ENCODE measurements at places on chromosomes 5 and 9. TPM values are rescaled to one million over a fixed set of nuclear protein-coding genes. Genes with fewer than 3 reads are reported as not detected.

DNA sequence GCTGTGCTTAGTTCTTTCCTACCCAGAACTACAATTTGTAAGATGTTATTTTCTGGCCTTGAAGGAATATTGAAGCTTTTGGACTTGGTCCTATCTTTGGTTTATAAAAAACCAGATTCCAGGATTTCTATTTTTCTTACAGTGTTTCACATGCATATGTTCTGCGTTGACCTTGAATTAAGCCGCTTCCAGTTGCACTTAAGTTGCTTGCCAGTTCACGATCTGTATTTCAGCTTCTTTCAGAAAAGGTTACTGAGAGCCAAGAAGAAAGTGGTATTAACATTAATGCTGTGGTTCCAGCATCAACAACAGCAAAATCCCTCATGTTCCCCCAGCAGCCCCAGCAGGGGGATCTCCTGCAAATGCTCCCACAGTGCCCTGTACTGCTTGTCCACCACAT, 156.4 kb upstream of the ADAMTS16 start:
- no peak for DNase-seq

Gene MAP1B
- total RNA-seq = 0.93 TPM

- DNase-seq = no peak
These were observed 83.0 kb upstream of the TNC start for GRCh38 chr9:115200711-115201505.

DNA sequence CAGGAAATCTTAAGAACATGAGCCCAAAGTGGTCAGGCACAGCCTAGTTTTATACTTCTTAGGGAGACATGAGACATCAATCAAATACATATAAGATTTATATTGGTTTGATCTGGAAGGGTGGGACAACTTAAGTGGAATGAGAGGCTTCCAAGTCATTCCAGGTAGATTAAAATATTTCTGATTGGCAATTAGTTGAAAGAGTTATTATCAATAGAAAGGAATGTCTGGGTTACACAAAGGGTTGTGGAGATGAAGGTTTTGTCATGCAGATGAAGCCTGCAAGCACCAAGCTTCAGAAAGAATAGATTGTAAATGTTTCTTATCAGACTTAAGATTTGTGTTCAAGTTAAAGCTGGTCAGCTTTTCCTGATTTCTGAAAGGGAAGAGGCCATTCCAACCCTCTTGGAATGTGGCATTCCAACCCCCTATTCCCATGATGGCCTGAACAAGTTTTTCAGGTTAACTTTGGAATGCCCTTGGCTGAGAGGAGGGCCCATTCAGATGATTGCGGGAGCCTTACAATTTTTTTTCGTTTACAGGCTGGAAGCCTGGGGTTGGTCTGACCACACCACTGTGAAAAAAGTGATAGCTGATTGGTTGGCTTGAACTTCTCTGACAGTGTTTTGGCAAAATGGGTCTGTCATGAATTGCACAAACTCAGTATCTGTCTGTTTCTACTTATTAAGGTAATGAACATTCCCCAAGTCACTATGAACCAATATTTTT, 245.6 kb upstream of the RAI14 start:
- DNase-seq = no peak

Gene LCN10
- total RNA-seq = 0.14 TPM

DNA sequence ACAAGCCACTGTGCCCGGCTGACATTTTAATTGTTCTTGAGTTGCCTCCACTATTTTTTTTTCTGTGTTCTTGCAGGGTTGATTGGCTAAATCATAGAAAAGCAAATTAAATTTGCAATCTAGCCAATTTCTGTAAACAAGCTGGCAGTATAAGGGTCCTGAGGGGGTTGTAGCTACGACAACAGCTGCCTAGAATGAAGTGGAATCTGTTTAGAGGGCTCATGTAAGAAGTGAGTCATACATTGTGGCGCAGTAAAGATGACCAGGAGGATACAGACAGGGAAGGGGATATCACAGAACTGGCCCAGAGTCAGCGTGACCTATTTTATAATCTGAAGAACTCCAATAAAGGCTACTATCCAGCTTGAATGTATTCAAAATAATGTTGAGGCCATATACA, 82.2 kb upstream of the TLE1 start:
- DNase-seq = no peak

Gene OTP
- not detected for total RNA-seq

Gene NEUROG1
- not detected for total RNA-seq

Gene PCSK5
- total RNA-seq = 0.93 TPM

Gene SERF1A
- total RNA-seq = 1.7 TPM

GRCh38 chr5:91484662-91485061, 101.5 kb upstream of the ARRDC3 start:
- DNase-seq = no peak

Gene DMAC1
- total RNA-seq = 10.3 TPM

GRCh38 chr9:130825351-130825651, 9.8 kb upstream of the ABL1 start:
- no peak for DNase-seq

DNA sequence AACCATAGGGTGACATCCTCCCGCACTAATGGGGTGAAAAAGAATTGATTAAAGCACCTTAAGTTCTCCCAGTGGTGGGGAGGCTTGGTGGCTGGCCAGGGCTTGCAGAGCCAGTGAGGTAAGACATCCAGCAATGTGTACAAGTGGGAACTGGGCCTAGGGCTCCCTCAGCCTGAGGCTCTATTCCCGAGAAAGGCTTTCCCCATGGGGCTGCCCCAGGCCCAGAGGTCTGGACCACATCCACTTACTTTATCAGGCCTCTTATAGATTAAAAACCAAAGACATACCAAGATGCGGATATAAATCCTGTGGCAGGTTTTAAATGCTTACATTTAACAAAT, 35.3 kb downstream of the C5orf15 start:
- DNase-seq = no peak

Gene FCN2
- 23.6 TPM for total RNA-seq

GRCh38 chr5:82359272-82359671, 81.1 kb upstream of the RPS23 start:
- no peak for DNase-seq

GRCh38 chr5:53169933-53170332, 60.4 kb upstream of the MOCS2 start:
- DNase-seq = no peak

- no peak for DNase-seq
These were observed 36.0 kb downstream of the SARDH start for GRCh38 chr9:133701981-133702797.

DNA sequence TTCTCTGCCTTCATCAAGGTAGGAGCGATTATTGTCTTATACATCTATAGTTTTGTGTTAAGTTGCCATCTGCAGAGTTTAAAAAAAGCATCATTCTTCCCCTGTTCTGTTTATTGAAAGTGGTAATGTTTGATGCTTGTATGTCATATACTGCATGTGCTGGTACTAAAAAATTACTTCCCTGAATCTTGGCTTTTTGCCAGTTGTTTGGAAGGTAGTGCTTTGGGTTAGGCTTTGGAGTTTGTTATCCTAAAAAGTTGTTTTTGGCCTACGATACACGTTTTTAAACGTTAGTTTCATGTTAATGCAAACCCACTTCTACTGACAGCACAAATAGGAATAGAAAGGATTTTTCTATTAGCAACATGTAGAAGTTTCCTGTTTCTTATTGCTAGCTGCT, 158.3 kb downstream of the GIN1 start:
- no peak for DNase-seq

DNA sequence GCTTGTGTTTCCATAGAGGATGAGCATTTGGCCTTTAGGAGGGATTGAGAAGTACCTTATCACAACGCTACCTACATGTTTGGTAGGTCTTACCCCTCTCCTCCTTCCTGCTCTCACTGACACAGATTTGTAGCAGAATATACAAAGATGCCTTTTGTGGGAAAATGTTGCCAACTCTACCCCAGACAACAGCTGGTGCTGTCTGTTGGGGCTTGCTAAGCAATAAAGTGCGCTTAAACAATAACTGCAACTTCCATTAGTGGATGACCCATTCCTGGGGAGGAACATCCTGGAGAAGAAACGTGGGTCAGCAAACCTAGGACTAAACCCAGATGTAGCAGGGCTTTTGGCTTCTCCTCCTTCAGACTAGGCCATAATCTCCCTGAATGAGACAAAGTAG, 174.3 kb downstream of the EFNA5 start:
- DNase-seq = no peak

DNA sequence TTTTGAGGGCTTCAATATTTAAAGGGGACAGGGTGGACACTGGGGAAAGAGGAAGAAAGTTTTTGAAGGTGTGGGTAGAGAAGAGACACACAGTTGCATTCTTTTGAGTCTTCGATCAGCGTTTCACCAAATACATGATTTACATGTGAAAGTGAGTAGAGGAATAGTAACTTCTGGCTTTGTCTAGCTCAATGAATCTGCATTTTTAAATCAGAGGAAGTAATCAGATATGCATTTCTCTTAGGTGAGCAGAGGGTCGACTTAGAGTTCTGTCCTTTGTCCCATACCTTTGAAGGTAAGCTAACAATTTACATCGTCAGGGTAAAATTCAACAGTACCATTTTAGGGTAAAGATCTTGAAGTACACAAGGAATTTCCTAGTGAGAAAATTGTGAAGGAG, 406.4 kb upstream of the ZNF462 start:
- DNase-seq = no peak

DNA sequence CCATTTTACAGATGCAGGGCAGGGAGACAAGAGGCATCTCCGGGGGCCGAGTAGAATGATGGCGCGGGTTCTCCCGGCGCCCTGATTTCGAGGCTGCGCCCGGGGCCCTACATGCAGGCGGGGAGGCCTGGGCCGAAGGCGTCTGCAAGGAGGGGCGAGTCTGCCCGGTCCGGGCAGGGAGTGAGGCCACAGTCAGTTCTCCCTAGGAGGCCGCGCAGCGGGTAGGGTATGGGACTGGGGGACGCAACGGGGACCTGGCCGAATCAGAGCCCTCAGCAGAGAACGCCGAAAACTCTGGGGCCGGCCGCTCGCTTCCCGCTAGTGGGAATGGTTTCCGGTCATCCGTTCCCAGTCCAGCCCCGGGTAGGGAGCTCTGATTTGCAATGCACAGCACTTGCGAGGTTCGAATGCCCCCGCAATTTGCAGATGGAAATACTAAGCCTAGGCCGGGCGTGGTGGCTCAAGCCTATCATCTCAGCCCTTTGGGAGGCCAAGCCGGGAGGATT, 6.4 kb downstream of the TLX3 start:
- DNase-seq = no peak

- no peak for DNase-seq
These were observed 509.8 kb downstream of the CSNK1G3 start for GRCh38 chr5:124021776-124022175.

Gene LCN15
- total RNA-seq = not detected

DNA sequence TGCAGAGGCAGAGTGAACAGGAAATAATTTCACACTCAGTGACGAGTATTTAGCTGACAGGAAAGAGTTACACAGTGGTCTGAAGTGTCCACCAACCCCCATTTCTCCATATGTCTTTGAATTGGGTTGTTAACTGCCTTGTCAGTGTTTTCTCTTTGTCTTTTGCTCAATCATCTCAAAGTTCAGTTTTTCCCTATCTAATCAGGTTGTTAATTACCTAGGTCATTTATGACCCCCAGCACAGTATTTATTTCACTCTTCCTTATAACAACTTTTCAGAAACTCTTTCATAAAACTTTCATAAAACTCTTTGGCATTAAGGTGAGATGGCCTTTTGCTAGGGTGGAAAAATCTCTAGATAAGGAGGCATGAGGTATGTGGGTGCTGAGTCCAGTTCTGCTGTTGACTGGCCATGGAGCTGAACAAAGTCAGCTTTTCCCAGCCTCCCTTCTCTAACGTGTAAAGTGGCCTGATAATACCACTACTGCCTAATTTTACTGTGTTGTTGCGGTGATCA, 5.2 kb upstream of the ALDOB start:
- DNase-seq = no peak

DNA sequence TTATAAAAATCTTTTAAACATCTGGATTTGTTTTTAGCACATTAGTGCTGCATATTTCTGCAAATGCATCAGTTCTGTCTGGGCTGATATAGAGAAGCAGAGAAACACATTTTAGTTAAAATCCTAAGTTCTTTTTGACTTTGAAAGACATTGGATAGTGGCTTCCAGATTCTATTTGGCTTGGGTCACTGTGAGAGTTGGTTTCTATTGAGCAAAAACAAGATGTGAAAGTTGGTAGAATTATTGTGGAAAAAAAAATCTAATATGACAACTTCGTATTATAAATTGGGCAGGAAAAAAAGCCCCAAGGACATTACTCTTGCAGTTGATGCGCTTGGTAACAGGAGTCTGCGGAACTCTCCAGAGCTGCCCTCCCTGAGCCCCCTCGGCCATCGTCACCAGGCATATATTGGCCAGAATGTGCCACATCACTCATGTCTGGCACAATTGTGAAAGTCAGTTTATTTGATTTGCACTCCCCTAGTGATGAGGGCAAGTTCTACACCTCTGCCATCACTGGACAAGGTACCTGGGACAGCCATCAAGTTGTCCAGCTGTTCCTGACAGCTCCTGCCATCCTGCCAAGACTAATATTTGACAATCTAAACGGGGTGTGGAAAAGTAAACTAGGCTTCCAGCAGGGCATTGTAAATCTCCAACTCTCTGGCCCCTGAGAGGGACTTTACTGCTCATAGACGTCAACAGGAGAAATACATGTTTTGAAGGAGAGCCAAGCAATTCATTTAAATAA, 334.5 kb downstream of the TENT4A start:
- DNase-seq = no peak

Gene RAB3C
- total RNA-seq = 0.84 TPM

Gene ARL10
- total RNA-seq = 2.2 TPM

Gene PCDHB4
- 0.17 TPM for total RNA-seq

Gene ACOT12
- 76.4 TPM for total RNA-seq

DNA sequence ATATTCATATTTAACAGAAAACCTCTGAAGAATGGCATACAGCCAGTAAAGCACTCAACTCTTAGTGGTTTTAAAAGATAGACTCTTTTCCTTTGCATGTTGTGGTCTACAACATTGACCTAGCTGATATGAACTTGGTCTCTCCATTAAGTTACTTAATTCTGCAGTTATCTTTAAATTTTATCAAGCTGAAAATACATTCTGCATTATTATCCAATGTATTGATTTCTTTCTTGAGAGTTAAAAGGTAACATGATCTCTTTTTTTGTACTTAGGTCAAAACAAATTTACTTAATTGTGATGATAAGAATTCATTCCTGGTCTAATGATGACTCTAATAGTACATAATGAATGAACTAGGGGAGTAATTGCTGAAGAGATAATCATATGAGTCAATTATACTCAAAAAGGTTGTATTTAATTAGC, 132.9 kb downstream of the STARD4 start:
- DNase-seq = no peak

- no peak for DNase-seq
These were observed 151.4 kb downstream of the LPAR1 start for GRCh38 chr9:110886832-110887231.

Gene NR6A1
- total RNA-seq = 6.1 TPM

Gene IL31RA
- total RNA-seq = not detected

GRCh38 chr5:38079620-38080402, 178.5 kb upstream of the EGFLAM start:
- DNase-seq = no peak

- no peak for DNase-seq
These were observed 284.4 kb downstream of the KDM4C start for GRCh38 chr9:7042124-7042523.
